ENCODE measurements at places on chromosomes 3 and 15.

- no peak for DNase-seq
Observed at GRCh38 chr3:154778057-154778456, 302.1 kb upstream of the MME start.

DNA sequence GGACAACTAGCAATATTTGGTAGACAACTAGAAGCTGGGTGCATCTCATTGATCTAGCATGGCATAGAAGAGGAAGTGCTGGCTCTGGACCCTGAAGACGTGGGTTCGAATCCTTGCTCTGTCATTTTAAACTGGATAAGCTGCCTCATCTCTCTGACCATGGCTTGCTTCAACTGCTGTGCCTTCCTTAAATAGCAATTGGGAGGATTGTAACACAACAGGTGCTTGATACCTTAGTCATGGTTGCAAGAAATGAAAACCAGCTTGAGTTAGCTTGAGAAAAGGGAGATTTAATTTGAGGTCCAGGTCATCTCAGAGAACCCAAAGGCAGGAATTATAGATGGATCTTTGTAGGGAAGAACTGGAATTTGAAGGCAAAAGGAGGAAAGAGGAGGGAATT, 14.8 kb upstream of the RGMA start:
- DNase-seq, result no peak

DNA sequence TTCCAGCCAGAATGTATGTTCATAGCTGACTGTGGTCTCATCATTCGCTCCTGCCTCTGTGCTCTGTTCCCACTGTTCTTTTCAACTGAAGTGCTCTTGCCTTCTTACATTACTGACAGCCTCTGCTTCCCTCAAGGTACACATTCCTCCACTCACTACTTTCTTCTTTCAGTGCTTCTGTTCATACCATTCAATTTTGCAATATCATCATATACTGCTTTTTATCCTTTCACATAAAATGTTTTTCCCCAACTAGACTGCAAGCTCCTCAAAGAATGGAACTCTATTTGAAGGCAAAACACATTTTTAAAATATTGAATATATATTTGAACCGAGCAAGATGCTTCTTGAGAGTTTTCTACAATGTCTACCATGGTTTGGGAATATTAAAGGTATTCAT, 291.1 kb downstream of the CTNNB1 start:
- DNase-seq, result no peak

DNA sequence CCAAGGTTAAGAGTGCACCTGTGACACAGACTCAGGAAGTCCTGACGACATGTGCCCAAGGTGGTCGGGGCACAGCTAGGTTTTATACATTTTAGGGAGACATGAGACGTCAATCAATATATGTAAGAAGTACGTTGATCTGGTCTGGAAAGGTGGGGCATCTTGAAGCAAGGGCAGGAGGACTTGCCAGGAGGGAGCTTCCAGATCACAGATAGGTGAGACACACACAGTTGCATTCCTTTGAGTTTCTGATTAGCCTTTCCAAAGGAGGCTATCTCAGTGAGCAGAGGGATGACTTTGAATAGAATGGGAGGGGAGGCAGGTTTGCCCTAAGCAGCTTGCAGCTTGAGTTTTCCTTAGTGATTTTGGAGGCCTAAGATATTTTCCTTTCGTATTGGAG, 257.4 kb downstream of the CGGBP1 start:
- no peak for DNase-seq

- DNase-seq, result no peak
Observed at GRCh38 chr15:88393719-88394519, 73.3 kb downstream of the MRPL46 start.

GRCh38 chr3:71177375-71177774, 406.2 kb downstream of the FOXP1 start:
- no peak for DNase-seq

GRCh38 chr3:155330370-155330769, 36.9 kb upstream of the STRIT1 start:
- DNase-seq, result no peak

GRCh38 chr3:60839246-60839645, 412.0 kb downstream of the FHIT start:
- no peak for DNase-seq

GRCh38 chr3:73719413-73719851, 94.7 kb upstream of the PDZRN3 start:
- DNase-seq, result no peak

DNA sequence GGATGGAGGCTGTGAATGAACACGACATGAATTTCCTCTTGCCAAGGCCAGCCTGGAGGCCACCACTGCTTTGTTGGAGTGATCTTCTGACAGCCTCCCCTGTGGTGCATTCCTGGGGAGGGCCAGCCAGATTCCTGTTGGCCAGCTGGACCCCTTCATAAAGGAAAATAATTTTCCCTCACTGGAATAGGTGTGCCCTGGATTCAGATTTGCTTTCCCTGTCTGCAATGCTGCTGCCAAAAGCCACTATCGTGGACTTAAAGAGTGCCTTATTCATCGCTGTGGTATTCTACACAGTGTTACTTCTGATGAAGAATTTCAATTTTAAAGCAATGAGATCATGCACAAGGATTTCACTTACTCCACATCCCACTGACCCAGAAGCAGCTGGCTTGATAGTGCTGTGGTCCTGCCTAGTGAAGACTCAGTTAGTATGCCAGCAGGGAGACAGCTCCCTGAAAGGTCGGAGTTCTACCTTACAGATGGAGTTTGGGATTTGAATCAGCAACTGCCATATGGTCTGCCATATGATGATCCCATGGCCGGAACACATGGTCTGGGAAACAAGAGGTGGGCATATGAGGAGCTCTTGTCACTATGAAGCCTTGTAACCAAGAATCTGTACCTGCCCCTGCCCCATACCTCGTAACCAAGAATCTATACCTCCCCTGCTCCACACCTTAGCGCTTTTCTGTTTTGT, 145.2 kb downstream of the KLF13 start:
- no peak for DNase-seq

GRCh38 chr3:42368861-42369260, 41.5 kb downstream of the LYZL4 start:
- DNase-seq, result no peak

DNA sequence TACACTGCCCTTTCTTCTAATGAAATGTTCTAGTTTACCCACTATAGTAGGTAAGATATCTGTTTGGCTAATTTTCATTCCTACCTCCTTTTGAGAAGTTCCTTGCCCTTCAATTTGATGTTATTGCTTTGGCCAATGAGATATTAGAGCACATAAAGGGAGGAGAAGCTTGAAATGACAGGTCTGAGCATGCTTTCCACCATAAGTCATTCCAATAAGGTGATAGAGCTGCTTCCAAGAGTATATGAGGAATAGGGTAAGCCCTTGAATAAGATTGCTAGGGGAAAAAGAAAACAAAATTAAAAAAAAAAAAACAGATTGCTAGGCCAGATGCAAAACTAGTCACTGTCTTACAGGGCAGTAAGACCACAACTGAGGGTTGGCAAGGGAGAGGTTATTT, 78.9 kb upstream of the TRIM42 start:
- DNase-seq, result no peak

DNA sequence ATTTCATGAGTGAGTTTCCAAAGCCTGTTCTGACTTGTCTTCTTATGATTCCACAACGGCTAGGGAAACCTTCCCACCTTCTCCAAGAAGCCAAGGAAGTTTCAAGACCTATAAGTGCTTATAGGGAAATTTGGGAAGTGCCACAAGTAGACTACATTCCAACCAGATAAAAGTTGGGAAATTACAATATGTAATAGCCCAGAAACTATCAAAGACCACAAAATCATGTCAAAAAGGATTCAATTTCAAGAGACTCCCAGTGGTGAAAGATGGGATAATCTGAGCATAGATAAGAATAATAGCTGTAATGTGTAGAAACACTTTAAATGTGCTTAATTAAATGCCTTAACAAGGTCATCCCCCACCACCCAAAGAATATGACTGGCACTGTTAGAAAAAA, 169.2 kb upstream of the SLC2A2 start:
- no peak for DNase-seq

GRCh38 chr15:40590667-40591050, 3.4 kb upstream of the KNL1 start:
- no peak for DNase-seq

GRCh38 chr15:25408428-25408827, 30.4 kb downstream of the UBE3A start:
- DNase-seq, result no peak

GRCh38 chr3:179068779-179069530, 2.7 kb downstream of the ZMAT3 start:
- DNase-seq, result peak; percentile 50

- no peak for DNase-seq
Observed at GRCh38 chr15:35810007-35810406, 264.0 kb upstream of the DPH6 start.
